LoVo (cell line): ENCODE measurements at places on chromosomes 2 and 18.

DNA sequence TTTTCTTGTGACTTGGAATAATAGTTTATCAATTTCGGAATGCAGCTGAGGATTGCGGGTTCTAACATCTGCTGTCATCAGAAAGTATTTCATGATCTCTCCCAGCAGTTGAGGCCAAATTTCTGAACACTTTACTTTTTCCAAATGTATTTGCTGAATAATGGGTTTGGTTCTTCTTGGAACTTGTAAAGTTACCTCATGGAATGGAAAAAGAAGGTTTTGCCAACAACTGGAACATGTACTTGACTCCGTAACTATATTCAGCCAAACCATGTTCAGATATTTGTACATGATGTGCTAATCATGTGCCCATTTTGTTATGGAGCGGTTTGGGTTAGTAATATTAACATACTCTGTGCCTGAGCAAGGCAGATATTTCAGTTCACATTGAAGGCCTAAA, 119.6 kb downstream of the LCLAT1 start:
- DNase-seq, result no peak

DNA sequence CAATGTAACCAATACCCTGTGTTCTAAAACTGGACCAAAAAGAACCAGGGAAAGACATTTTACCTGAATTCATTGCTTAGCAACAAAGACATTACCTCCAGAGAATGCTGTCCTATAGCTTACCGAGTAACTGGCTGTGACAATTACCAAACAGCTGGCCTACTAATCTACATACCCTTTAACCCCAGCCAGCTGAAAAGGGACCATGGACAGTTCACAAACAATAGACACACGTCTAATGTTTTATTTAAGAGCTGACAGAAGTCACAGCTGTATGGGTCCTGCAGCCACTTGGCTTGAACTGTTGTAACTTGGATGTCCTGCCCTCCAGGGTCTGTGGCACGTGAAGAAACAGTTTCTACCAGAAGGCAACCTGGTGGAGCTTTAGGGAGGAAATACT, 130.1 kb upstream of the EFEMP1 start:
- DNase-seq, result no peak

GRCh38 chr2:29382486-29382885, 267.3 kb downstream of the CLIP4 start:
- DNase-seq, result no peak

- DNase-seq, result no peak
Observed at GRCh38 chr2:10798783-10799182, 13.8 kb downstream of the PDIA6 start.

GRCh38 chr18:65336411-65336810, 414.4 kb upstream of the CDH7 start:
- DNase-seq, result no peak

GRCh38 chr2:240357641-240358012, 77.8 kb upstream of the GPC1 start:
- no peak for DNase-seq

GRCh38 chr2:158015428-158016076, 86.1 kb upstream of the UPP2 start:
- DNase-seq, result no peak

- peak; percentile 31 for DNase-seq
Observed at GRCh38 chr2:225002039-225002655, 40.1 kb downstream of the DOCK10 start.
